ENCODE measurements at places on chromosomes 1 and 21.

GRCh38 chr1:216379441-216379840, 43.8 kb downstream of the USH2A start:
- no peak for DNase-seq

GRCh38 chr1:203289281-203289981, 15.9 kb upstream of the BTG2 start:
- peak; percentile 86 for DNase-seq

DNA sequence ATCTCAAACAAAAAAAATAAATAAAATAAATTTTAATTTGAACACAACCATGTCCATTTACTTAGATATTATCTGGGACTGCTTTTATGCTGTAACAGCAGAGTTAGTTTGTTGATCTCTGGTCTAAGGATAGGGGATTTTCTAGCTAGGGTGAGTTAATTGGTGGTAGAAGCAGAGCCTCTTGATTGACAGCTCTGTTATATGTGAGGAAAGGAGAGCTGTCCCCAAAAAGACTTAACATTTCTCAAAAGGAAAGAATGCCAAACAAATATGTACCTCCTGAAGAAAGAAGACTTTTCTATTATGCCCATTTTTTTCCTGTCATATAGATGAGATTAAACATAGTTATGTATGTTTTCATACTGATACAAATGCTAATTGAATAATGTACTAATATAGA, 37.8 kb downstream of the MAN1A2 start:
- no peak for DNase-seq

DNA sequence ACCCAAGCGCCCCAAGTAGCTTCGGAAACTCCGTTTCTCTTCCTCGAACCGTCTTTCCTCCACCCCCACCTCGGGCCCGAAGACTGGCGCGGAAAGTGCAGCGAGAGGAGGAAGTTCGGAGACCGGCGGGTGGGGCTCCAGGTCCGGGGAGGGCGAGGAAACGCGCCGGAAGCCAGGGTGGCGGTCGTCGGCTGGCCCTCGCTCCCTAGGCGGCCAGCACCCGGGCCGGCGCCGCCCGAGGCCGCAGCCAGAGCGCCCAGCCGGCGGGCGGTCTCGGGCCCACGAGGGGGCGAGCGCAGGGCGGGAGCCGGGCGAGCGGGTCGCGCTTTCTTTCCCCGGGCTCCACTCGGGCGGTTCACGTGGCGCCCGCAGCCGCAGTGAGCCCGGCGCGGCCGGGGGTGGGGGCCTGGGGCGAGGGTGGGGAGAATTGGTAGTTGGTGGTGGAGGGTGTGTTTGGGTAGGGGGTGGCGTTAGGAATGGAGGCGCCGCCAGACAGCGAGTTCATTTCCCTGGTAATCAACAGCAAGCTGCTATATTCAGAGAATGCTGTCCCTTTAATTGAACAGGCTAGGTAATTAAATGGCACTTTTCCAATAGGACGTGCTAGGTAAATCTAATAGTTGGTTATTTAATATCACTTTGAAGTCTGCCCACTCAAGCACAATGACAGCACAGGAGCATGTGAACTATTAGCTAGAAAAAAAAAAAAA, 6.7 kb downstream of the LMO4 start:
- peak; percentile 82 for DNase-seq

- DNase-seq, result peak; percentile 47
These were observed 235.0 kb upstream of the FGGY start for GRCh38 chr1:59061876-59062275.

DNA sequence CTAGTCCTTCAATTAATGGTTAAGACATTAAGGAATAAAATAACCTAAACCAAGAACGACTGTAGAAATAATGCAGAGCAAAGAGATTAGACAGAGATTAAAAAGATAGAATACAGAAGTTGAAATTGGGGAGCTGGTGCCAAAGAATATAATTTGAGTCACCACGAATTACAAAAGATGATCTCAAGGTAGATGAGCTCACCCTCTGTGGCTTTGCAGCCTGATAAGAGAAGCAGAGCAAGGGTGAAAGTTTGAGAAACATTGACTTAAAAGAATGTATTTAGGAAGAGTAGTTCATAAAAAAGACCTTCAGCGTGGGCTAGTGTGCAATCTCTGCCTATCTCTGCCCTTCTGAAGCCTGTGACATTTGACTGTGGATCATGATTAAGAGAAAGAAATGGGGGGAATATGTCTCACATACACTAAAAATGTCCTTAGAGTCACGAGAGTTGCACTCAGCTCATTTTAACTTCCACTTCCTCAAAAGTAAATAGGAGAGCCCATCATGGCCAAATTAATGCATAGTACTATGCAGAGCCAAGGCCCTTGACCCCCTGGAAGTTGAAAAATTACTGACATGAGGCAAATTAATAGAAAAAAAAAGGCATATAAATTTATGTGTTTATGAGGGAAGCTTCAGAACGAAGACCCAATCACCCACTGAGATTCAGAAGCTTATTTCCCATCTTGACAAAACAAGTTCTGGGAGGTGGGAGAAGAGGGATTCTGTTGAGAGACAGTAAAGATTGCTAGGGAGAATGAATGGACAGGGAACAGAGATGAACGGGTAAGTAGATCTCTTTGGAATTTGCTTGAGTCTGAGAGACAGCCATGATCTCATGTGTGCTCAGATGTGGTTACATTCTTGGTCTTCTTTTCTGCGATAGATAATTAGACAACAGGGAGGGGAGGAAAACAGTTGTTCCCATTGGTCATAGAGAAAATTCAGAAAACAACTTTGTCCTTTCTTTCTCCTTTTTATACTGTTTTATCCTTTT, 395.4 kb upstream of the LRRC7 start:
- no peak for DNase-seq

DNA sequence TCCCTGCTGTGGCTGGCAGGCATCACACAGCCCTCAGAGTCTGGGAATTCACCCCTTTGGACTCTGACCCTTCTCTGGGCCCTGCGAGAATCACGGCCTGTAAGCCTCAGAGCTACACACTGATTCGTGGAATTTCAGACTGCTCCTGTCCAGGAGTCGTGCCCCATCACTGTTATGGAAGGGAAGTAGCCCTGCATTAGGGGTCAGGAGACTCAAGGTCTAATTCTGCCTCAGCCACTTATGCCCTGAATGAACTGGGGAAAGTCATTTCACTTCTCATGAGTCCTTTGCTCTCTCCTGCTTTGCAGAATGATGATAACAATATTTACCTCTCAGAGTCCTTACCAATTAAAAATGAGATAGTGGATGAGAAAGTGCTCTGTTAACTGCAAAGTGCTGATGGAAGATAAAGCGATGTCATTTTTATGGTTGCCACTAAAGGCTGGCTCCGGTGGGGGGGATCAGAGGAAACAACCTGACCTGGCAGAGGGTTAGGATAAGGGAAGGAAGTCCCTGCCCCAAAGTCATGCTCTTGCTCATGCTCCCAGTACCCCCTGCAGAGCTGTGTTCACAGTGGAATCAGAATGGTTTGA, 148.6 kb upstream of the CD34 start:
- DNase-seq, result no peak

DNA sequence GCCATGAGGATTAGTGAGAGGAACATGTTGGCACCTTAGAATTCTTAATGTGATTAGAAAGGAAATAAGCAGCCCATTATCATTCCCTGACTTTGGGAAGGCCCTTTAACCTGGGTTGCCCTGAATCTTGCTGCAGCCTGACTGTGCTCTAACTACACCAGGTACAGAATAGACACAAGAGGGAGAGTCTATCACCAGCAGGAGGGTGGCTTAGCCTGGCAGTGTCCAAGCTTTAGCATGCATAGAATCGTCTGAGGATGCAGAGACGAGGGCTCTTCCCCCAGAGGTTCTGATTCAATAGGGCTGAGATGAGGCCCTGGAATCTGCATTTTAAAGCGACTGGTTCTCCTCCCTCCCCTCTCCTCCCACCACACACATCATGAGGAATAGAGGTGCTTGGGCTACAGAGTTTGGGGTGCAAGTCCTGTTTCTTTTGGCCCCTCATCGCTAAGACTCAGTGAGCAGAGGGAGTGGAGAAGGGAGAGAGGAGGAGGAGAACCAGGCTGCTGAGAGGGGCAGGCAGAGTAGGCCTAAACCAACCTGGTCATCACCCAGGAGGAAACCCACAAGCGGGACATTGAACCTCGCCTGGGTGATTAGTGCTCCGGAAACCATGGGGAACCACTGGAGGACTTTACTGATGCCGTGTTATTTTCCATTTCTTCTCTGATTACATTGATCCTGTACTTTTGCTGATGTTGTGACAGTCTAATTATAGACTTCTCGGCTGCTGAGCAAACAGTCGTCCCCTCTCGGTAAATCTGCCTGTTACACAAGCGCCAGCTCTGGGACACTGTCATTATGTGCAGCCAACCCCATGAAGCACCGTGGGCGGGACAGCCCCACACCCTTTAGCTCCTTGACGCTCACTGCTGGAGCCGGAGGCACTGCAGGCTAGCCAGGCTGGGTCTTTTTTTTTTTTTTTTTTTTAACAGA, 6.3 kb upstream of the TENT5C start:
- no peak for DNase-seq

GRCh38 chr1:44911026-44911425, 68.0 kb upstream of the PTCH2 start:
- no peak for DNase-seq

- no peak for DNase-seq
These were observed 28.4 kb upstream of the LHX4 start for GRCh38 chr1:180201451-180202200.

- no peak for DNase-seq
These were observed at the start of gene DMRTB1 for GRCh38 chr1:53459321-53460175. Gene DMRTB1 (plus strand): TSS chr1:53459399. CDS start chr1:53459454, 55 bp downstream.

- no peak for DNase-seq
These were observed 94.2 kb downstream of the AHCTF1 start for GRCh38 chr1:246837418-246838117.

DNA sequence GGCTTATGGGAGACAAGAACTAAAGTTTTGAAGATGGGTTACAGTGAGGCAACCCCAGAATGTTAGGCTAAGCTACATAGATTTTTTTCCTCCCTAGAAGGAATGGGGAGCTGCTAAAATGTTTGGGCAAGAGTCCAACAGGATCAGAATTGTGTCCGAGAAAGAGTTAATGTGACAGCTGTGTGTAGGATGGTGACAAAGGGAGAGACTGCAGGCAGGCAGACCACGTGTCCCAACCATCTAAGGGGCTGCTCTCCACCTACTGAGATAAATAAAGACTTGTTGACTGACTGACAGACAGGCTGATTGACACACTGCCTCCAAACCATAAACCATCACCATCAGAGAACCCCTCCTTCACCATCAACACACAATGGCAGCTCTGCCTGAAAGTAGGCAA, 133.7 kb upstream of the CTTNBP2NL start:
- DNase-seq, result no peak

DNA sequence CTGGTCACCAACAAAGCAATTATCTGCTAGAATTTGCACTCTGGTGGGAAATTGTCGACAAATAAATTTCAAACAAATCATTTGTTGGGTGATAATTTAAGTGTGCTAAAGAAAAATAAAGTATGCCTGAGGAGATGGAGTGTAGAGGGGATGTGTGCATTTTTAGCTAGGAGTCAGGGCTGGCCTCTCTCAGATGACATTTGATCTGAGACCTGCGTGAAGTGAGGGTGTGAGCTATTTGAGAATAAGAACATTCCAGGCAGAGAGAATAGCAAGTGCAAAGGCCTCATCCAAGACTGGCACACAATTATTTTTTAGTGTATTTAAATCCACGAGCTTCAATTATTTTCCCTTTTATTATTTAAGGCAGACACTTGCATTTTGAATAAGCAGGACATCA, 19.7 kb upstream of the S1PR1 start:
- DNase-seq, result peak; percentile 56

- DNase-seq, result peak; percentile 77
These were observed at the start of gene ABL2 for GRCh38 chr1:179229214-179230140. Gene ABL2 (minus strand): TSS chr1:179229677. CDS start chr1:179229397, 280 bp downstream.

DNA sequence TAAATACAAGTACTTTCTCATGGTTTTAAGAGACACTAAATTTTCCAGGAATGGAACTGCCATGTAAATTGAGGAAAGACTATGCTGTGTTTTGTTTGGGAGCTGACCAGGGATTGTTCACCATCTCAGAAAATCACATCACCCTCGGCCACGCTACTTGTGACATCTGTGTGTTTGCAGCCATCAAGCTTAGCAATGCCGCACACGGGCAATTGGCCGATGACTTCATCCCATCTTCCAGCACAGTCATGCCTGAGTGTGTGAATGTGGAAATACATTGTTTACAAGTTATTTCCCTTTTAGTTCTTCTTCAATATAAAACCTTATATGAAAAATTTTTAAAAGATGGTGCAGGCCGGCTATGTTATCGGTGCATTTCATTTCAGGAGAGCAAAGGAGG, 121.6 kb downstream of the GLIS1 start:
- DNase-seq, result no peak

DNA sequence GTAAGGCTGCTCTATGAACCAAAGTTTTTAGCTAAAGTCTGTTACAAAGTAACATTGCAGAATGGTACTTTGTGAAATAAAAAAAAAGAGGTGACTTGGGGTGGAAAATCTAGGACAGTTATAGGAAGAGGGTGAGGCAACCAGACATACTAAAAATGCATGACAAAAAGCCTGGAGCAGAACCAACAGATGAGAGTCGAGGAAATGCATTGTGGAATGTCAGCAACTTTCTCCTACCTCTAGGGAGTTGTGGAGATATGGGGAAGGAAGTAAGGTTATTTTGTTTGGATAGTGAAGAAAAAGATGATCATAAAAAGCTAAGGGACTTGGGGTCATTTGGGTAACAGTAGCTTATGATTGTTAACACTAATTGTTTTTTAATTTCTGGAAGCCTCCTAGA, 295.6 kb downstream of the S1PR1 start:
- DNase-seq, result no peak

- peak; percentile 1 for DNase-seq
These were observed 973.7 kb downstream of the LTN1 start for GRCh38 chr21:28018741-28019669.

Measured in DMS53 (cell line).